ENCODE measurements at places on chromosomes 5 and 9.

- ATAC-seq, result no peak
Observed at GRCh38 chr5:106875591-106876297, 795.0 kb downstream of the EFNA5 start.

- ATAC-seq, result no peak
Observed at GRCh38 chr5:162160401-162160800, 92.8 kb downstream of the GABRG2 start.

- no peak for ATAC-seq
Observed at GRCh38 chr9:88587182-88587581, 52.2 kb downstream of the NXNL2 start.

DNA sequence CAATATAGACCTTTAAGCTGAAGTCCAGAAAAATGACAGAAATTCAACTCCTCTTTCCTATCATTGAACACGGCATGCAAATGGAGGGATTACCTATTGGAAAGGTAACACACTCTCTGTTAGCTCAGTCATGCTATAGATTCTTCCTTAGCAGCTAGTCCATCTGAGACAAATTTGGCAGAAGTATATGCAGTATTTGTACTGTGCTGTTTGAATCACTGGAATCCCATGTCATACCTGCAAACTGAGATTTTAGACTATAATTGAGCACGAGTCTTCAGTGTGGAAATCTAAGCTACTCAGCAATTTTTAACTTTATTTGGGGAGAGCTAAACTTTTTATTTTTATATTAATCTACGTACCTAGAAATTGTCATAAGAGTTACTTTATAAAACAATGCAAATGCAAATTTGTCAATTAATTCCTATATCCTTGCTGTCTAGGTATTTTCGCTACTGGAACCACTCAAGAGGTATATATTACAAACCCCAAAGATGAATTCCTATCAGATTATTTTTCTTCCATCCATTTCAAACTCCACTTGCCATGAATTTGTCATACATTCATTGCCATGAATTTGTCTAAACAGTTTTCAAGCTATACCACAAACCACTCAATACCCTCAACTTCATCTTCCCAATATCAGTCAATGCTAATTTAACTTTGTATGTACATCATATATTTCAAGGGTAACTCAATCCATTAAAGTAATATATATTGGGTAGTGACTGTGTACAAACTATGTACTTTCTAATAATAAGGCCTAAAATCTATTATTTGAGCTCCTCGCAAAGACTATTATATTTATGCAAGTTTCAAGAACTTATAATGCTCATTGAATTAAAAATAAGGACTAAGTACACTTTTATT, 224.8 kb downstream of the MEF2C start:
- no peak for ATAC-seq

- ATAC-seq, result no peak
Observed at GRCh38 chr5:72426019-72426418, 81.2 kb downstream of the ZNF366 start.

DNA sequence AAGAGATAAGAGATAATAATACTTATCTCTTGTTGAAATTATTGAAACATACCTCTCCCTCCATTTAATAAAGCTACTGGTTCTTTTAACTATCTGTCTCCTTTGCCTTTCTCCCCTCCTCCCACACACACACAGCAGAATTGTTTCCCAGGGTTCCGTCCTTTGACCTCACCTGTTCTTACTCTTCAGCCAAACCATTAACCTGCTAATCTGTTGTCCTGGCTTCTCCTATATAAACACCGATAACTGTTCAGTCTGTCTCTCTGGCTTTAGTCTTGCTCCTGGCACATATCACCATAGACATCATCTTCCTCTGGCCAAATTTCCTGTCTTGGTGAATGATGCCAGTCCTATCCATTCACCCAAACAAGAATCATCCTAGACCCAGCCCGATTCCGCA, 7.7 kb downstream of the RHOBTB3 start:
- no peak for ATAC-seq

DNA sequence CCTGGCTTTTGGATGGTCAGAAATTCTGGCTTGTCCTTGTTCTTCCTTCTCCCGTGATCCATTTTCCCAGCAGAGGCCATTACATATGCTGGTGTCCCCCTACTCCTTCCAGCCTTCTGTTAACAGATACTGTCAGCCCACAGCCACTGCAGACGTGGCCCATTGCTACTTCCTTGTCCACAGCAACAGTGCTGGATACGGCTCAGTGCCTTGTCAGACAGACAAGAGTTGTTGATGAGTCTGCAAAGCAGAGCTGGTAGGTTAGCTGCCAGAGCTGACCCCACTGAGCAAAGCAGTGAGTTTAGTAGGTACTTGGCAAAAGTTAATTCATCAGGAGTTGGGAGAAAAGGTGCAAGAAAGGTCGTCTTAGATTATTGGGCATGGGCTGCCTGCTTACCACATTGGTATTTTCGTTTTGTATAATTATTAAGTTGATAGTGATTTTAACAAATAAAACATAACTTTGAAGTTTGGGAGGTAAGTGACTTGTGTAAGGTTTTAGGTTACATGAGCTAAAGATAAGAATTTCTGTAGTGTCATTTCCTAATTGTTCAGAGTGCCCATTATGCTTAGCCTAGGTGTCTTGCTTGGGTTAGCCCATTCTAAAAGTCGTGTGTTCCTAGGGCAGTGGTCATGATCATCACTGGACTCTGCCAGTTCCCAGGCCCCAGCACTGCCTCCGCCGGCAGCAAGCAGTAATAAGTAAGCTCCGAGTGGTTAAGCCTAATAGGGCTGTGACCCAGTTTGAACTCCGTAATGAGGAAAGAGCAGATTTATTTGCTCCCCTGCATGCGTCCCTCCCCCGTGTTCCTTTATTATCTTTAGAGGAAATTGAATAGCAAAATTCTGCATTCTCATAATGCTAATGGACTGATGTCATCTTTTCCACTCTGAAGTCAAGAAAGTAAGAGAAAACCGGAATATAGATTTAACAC, 292.0 kb downstream of the FANCC start:
- ATAC-seq, result no peak

DNA sequence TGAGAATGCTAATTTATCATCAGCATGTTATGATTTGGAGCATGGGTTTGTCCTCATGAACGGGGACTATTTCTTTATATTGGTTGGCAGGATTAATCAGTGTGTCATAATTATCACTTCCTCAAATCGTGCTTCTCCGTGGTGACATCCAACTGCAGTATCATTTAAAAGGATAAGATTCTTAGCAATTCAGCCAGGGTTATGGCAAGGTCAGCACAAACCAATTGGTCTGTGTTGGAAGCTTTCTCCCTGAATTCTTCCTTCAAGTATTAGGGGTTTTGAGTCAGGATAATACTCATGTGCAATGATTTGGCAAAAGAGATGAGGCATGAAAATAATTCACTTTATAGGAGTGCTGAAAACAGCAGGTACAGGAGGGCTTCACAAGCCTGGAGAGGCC, 5.5 kb upstream of the CAMLG start:
- ATAC-seq, result no peak

GRCh38 chr9:97271292-97271691, 36.2 kb upstream of the CCDC180 start:
- ATAC-seq, result no peak

GRCh38 chr5:174101195-174101730, 55.8 kb downstream of the NSG2 start:
- ATAC-seq, result no peak

- ATAC-seq, result no peak
Observed at GRCh38 chr5:95655575-95655974, 9.0 kb downstream of the RFESD start.

GRCh38 chr5:135158314-135158697, 124.3 kb upstream of the PITX1 start:
- ATAC-seq, result no peak

Data from activated CD4-positive, CD25-positive, alpha-beta regulatory T cell treated with anti-CD3 and anti-CD28 coated beads, Interleukin-2, amount 50 U/mL, for 24 hours (primary cell).